Inflammatory macrophage treated with lipopolysaccharide for 1 hour (primary cell): ENCODE measurements at places on chromosomes 6 and 20.

- DNase-seq = no peak
Measured at GRCh38 chr6:101705866-101706265, 312.4 kb downstream of the GRIK2 start.

DNA sequence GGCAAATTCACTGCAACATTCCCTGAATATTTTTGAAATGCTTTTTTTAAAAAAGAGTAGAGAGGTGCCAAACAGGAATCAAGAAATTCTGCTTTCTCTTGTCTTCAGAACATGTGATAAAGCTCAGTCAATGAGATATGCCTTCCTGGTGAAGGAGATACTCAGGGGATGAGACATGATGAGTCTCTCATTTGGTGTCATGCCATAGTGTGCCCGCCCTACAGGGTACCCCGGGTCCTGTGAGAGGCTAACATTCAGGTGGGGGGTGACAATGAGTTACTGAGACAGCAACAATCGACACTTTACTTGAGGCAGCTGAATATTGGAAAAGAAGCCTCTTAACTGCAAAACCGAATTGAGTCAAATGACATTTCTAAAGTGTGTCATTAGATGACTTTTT, 6.7 kb downstream of the CCR6 start:
- DNase-seq = no peak

DNA sequence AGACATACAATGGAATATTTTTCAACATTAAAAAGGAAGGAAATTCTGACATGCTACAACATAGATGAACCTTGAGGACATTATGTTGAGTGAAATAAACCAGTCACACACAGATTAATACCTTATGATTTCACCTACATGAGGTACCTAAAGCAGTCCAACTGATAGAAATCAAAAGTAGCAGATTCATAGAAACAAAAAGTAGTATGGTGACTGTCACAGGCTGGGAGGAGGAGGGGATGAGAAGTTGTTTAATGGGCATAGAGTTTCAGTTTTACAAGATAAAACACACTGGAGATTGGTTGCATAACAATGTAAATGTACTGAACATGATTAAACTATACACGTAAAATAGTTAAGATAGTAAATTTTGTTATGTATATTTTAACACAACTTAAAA, 48.5 kb upstream of the OLIG3 start:
- no peak for DNase-seq

- no peak for DNase-seq
Measured at GRCh38 chr6:93858213-93858612, 438.9 kb upstream of the EPHA7 start.

DNA sequence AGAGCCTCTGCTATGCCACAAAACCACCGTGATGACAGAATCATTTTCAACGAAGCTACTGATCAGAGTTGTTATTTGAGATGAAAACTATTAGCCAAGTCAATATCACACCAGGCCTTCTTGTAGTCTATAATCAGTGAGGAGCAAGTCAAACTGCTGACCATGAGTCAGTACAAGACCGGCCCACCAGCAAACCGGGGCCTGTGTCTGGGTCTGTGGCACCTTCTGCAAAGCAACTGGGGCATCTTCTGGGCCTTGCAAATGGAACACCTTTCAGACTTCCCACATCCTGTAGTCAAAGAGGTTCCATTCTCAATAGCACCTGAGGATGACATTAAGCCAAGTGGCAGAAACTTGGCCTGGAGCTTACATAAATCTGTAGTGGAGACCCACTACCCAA, 38.5 kb downstream of the CPXM1 start:
- DNase-seq = no peak

GRCh38 chr6:35977308-35977707, 47.1 kb downstream of the SLC26A8 start:
- DNase-seq = no peak

DNA sequence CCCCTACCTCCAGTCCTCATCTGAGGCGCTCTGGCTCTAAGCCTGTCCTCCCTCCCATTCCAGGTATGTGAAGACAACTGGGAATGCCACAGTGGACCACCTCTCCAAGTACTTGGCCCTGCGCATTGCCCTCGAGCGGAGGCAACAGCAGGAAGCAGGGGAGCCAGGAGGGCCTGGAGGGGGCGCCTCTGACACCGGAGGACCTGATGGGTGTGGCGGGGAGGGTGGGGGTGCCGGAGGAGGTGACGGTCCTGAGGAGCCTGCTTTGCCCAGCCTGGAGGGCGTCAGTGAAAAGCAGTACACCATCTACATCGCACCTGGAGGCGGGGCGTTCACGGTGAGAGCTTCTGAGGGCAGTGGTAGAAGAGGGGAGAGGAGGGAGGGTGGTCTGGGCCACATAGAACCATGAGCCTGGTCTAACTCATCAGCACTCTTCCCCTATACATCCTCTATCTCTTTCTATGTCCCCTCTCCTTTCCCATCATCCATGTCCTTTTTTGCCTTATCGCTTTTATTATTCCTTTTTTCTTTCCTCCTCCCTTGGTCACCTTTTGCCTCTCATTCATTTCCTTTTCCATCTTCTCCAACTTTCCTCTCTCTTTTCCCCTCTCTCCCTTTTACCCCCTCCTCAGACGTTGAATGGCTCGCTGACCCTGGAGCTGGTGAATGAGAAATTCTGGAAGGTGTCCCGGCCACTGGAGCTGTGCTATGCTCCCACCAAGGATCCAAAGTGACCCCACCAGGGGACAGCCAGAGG, 3.5 kb downstream of the RING1 start:
- no peak for DNase-seq

DNA sequence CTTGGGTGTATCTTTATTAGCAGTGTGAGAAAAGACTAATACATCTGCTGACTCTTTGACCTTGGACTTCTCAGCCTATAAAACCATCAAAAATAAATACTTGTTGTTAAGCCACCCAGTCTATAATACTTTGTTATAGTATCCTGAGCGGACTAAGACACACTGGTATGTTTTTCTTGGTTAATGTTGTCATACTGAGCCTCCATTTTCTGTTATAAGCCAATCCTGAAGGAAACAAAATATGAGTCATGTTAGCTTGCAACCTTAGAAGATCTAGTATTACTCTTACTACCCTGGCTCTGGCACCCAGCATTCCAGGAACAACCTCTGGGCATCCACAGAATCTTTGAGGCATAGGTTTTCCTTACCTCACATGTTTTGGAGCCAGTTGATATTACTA, 307.2 kb downstream of the FRK start:
- DNase-seq = no peak

- DNase-seq = no peak
Measured at GRCh38 chr20:48841875-48842529, 14.2 kb upstream of the PREX1 start.

GRCh38 chr20:22944062-22944461, 91.0 kb upstream of the SSTR4 start:
- DNase-seq = no peak

DNA sequence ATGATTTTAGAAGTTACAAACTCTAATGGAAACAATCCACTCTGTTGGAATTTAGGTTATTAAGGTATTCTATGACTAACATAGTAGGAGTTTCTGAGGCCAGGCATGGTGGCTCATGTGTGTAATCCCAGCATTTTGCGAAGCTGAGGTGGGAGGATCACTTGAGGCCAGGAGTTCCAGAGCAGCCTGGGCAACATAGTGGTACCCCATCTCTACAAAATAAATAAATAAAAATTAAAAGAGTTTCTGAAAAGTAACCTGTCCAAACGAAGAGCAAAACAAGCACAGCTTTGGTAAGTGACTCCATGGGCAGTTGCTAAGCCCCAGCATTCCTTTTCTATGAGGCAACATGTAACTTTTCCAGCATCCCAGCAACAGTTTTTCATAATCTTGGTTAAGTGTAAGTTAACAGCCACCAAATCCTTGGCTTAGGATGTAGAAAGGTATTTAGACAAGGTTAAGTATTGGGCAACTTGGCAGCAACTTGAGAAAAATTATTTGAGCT, 86.3 kb downstream of the SOX4 start:
- DNase-seq = no peak

- no peak for DNase-seq
Measured at GRCh38 chr20:49674383-49675352, 39.0 kb downstream of the B4GALT5 start.
